NCI-H2171 (cell line): ENCODE measurements at places on chromosomes 6 and 20.

DNA sequence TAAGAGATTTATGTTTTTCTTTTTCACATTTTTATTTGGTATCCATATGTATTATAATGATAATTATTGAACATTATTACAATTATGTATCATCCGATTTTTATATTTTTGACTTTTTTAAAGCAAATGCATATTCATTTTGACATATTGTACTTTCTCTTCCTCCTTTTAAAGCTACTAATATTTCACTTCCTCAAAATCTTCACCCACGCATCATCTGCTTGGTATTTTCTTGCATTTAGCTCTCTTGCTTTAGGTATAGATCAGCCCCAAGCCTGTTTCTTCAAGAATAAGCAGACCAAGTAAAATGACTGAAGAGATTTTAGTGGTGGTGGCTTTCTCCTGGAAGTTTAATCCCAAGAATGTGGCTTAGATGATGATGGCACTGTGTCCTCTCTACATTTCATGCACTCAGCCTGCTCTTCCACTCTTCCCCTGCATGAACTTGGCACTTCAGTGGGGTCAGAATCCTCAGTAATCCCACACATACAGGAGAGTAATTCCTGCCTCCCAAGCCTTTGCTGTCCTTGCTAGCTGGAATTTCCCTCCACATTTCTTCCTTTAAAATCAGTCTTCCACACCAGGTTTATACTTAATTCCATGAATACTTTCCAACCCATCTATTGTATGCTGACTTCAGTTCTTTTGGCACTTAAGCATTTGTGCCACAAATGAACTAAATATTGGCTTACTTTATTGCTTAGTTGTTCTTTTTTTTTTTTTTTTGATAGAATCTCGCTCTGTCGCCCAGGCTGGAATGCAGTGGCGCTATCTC, 8.2 kb downstream of the NCOA7 start:
- no peak for DNase-seq

GRCh38 chr6:33392595-33392948, 949 bp downstream of the KIFC1 start:
- peak; percentile 8 for DNase-seq

- no peak for DNase-seq
Observed at GRCh38 chr6:5115168-5115567, 30.0 kb downstream of the PPP1R3G start.

- DNase-seq: no peak
Observed at GRCh38 chr6:8940356-8940755, 505.0 kb upstream of the SLC35B3 start.

- DNase-seq: no peak
Observed at GRCh38 chr6:35400111-35400510, 52.0 kb upstream of the FANCE start.

- DNase-seq: no peak
Observed at GRCh38 chr6:155706806-155707205, 251.2 kb upstream of the NOX3 start.

- no peak for DNase-seq
Observed at GRCh38 chr6:130825772-130826441, 1.3 kb upstream of the SMLR1 start.
